Left renal pelvis (tissue), 4 donors: ENCODE measurements at places on chromosomes 16 and 17. TPM values are rescaled to one million over a fixed set of nuclear protein-coding genes. Genes with fewer than 3 reads are reported as not detected.

Gene CD19
- polyA plus RNA-seq = 4.2 TPM

Gene MIF4GD
- polyA plus RNA-seq = 21.5 TPM

Gene SLC38A8
- not detected for polyA plus RNA-seq

Gene TMIGD1
- 0.20 TPM for polyA plus RNA-seq

Gene SNX11
- polyA plus RNA-seq = 12.5 TPM
